NCI-H510A (cell line): ENCODE measurements at places on chromosomes 13 and 19.

- no peak for DNase-seq
These were observed 13.3 kb downstream of the ZNF816 start for GRCh38 chr19:52949422-52949821.

- DNase-seq = no peak
These were observed 445.9 kb downstream of the ZNF536 start for GRCh38 chr19:30817965-30818567.

- DNase-seq = no peak
These were observed 8.2 kb upstream of the CLDN10 start for GRCh38 chr13:95544293-95544692.

DNA sequence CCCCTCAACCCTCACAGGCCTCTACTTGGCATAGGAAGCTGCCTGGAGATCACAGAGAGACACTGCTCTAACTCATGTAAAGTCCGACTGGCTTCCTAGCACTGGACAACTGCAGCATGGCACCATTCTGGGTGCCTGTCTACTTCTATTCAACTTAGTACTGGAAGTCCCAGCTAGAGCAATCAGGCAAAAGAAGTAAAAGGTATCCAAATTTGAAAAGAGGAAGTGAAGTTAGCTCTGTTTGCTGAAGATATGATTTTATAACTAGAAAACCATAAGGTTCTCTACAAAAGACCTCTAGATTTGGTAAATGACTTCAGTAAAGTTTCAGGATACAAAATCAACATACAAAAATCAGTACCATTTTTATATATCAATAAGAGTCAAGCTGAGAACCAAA lies 1017.6 kb downstream of the PCDH9 start:
- no peak for DNase-seq

DNA sequence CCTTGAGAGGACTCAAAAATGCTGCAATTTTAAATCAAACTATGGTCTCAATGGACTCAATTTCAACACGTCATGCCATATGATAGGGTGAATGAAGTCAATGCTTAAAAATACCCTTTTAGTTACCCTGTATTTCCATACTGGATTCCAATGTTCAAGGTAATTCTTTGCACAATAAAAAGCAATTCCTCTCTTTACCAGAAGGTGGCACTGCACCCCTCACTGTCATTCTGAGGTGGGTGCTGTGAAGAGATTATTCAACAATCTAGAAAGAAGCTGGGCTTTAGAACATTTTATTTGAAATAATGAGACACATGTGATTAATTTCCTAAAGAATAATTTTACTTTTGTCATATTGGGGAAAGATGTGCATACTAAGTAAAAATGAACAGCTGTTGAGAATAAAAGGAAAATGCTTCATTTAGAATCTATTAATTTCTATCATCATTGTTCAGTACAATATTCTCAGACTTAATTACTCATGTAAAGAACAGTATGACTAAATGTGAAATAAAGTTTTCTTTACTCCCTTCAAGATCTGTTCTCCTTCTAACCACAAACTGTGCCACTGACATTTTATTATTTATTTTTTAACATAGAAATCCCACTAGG lies 789.1 kb downstream of the GPC5 start:
- DNase-seq = no peak

- no peak for DNase-seq
These were observed 56.2 kb downstream of the RCBTB2 start for GRCh38 chr13:48476686-48477085.

- DNase-seq = no peak
These were observed 3.2 kb upstream of the GRTP1 start for GRCh38 chr13:113367020-113367560.

DNA sequence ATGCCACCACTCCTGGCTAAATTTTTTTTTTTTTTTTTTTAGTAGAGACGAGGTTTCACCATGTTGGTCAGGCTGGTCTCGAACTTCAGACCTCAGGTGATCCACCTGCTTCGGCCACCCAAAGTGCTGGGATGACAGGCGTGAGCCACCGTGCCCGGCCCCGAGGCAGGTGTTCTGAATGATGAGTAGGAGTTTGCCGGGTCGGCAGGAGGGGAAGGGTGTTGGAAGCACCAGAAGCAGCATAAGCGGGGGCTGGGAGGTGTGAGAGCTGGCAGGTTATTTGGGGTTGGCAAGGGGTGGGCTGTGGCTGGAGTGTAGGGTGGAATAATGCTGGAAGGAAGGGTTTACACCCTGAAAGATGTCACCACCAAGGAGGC lies 1.8 kb downstream of the SPPL2B start:
- no peak for DNase-seq

DNA sequence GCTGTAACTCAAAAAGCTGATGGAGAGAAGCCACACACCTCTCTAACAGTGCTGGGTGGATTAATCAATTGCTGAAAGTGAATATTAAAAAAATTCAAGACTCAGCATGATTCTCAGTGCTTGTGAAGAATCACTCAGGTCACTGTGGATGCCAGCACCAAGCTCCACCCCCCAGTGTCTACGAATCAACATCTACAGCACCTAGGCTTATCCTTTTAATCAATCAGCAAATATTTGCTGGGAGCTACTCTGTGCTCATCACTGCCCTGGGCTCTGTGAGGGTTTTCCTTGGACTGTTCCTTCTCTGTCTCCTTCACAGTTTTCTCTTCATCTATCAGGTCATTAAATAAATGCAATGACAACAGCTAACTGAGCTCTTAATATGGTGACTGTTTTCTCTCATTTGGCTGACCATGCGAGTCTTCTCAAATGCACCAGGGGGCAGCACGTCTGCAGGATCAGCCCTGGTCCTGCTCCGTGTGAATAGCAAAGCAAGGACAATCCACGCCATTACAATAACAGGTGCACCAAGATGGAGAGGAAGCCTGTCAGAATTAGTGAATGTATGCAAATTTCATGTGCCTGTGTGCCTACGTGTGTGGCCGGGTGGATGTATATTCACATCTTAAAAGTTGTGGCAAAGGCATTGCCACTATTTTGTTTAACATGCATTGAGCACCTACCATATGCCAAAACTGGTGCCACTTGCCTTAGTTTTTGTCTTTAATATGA lies 14.6 kb upstream of the C13orf42 start:
- no peak for DNase-seq

- no peak for DNase-seq
These were observed 20.7 kb downstream of the SETDB2 start for GRCh38 chr13:49464621-49465325.

DNA sequence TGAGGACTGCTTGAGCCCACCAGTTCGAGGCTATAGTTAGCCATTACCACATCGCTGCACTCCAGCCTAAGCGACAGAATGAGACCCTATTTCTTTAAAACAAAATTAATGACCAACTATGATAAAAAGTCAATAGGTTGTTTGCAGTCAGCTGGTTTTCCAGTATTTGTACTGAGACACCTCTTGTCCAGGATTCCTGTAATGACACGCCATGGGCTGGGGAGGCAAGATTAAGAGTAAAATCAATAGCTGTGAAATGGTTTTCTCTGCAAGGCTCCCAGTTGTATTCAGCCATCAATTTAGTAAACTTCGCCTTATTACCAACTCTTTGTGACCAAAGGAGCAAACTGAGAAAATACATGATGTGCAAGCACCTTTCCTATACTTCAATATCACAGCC lies 29.5 kb downstream of the STK24 start:
- no peak for DNase-seq

DNA sequence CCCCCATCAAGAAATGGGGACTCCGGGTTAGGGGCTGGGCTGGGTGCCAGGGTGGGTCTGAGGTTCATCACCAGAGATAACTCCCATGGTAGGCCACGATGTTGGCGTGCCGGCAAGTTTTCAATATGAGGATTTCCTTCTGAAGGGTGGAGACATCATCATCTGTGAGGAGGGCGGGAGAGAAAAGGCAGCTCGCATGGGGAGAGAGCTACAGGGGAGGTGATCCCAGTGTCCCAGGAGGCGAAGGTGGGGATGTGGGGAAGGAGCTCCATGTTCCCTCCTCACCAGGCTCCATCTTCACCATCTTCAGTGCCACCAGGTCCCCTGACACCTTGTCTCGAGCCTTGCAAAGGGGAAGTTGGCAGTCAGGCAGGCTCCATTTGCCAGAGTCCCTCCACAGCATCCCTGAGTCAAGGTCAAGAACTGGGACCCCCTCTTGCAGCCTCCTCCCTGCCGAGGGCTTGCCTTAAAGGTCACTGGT lies 430 bp downstream of the MAP4K1 start:
- no peak for DNase-seq

- DNase-seq = no peak
These were observed 704.1 kb downstream of the OLFM4 start for GRCh38 chr13:53732664-53733063.

DNA sequence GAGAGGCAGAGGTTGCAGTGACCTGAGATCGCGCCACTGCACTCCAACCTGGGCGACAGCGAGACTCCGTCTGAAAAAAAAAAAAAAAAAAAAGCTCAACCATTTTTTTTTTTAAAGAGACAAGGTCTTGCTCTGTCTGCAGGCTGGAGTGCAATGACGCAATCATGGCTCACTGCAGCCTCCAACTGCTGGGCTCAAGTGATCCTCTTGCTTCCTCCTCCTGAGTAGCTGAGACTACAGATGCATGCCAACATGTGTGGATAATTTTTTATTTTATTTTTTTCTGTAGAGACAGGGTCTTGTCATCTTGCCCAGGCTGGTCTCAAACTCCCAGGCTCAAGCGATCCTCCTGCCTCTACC lies 10.3 kb downstream of the EHD2 start:
- no peak for DNase-seq

DNA sequence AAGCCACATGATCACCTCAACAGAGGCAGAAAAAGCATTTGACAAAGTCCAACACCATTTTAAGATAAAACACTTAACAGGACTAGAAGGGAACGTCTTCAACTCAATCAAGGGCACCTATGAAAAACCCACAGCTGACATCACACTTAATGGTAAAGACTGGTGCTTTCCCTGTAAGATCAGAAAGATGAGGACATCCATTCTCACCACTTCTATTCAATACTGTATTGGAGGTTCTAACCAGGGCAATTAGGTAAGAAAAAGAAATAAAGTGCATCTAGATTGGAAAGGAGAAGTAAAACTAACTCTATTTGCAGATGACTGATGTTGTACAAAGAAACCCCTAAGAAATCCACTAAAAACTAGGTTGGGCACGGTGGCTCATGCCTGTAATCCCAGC lies 11.2 kb upstream of the AKAP8 start:
- no peak for DNase-seq

GRCh38 chr19:49546825-49547565 lies 19.2 kb downstream of the RCN3 start:
- peak; percentile 76 for DNase-seq

- no peak for DNase-seq
These were observed 242.2 kb upstream of the EDNRB start for GRCh38 chr13:78160793-78161192.

DNA sequence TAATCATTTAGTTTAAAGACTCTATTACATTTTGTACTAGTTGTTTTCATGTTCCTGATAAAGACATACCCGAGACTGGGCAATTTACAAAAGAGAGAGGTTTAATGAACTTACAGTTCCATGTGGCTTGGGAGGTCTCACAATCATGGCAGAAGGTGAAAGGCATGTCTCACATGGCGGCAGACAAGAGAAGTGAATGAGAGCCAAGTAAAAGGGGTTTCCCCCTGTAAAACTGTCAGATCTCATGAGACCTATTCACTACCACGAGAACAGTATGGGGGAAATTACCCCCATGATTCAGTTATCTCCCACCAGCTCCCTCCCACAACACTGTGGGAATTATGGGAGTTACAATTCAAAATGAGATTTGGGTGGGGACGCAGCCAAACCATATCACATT lies 129.2 kb downstream of the PAN3 start:
- DNase-seq = no peak

DNA sequence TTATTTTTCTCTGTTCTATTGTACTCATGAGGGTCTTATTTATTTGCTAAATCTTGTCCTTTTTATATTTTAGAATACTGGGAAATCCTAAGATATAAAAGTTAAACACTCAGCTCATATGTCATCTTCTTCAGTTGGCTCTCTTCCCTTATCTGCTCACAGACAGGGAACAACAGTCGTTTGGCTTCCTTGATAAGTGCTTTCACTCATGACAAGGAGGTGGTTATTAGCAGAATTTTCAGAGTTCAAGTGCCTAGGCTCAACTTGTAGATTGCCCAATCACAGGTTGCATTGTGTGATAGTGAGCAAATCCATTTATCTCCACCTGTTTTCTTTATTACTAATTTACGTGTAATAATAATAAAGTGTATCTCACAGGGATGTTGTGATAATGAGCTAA lies 620.3 kb upstream of the PCDH20 start:
- no peak for DNase-seq

DNA sequence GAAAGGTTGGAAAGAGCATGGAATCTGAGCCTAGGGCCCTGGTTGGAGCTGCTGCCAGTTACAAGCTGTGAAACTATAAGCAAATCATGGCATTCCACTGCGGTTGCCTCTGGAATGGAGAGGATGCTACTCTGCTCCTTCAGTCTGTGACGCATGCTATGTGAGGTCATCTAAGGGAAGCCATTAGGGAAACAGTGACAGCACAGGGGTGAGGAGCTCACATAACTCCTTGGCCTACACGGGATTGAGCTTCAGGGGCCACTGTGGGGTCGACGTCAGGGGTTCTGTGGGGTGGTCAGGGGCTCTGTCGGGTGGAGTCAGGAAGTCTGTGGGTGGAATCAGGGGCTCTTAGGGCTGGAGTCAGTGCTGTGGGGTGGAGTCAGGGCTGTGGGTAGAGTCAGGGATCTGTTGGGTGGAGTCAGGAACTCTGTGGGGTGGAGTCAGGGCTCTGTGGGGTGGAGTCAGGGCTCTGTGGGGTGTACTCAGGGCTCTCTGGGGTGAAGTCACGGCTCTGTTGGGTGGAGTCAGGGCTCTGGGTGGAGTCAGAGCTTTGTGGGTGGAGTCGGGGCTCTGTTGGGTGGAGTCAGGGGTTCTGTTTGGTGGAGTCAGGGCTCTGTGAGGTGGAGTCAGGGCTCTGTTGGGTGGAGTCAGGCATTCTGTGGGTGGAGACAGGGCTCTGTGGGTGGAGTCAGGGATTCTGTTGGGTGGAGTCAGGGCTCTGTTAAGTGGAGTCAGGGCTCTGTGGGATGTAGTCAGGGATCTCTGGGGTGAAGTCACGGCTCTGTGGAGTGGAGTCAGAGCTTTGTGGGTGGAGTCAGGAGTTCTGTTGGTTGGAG lies 35.8 kb upstream of the MEDAG start:
- DNase-seq = no peak

- DNase-seq = no peak
These were observed 304.0 kb downstream of the GPC5 start for GRCh38 chr13:91702411-91702810.

GRCh38 chr13:111852725-111853518 lies 214.0 kb upstream of the SOX1 start:
- peak; percentile 64 for DNase-seq

GRCh38 chr19:32404933-32405430 lies 588 bp upstream of the DPY19L3 start:
- no peak for DNase-seq
